Stimulated activated CD4-positive, alpha-beta T cell treated with anti-CD3 and anti-CD28 coated beads, Interleukin-12 subunit alpha, Interleukin-12 subunit beta, amount 100 ng/mL, for 48 hours (primary cell): ENCODE measurements at places on chromosomes 7 and 10.
A peak's percentile ranks its signal among the peaks of the same experiment; 100 is the strongest.

DNA sequence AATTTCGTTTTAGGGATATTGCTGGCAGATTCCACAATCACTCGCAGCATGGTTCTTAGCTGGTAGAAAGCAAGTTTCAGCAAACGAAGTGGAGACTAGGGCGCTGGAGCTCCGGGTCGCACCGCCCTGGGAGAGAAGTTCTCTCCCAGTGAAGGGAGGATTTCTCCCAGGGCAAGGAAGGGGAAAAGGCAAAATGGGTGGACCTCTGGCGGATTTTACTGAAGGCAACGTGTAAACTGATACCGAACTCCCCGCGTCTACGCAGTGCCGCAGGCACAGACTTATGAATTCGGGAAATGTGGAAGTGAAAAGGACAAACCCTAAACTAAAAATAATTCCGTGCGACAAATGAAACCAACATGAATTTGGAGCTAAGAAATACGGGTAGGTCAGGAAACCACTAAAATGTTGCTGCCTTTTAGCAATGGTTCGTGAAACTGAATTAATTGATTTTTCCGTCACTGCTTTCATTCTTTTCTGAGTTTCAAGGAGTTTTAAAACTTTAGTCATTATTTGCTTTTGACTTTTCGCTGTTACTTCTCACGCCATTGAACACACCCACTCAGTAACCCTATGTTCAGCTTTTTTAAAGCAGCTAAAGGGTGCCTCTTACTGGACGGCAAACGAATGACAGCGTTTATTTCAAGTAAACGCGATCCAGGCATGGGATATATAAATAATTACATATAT, at the start of gene MYOF:
MYOF (minus strand) TSS at position 190 of the 690 bp plus-strand sequence; CDS start at position 50, 140 bp downstream.
- peak; percentile 37 for DNase-seq

DNA sequence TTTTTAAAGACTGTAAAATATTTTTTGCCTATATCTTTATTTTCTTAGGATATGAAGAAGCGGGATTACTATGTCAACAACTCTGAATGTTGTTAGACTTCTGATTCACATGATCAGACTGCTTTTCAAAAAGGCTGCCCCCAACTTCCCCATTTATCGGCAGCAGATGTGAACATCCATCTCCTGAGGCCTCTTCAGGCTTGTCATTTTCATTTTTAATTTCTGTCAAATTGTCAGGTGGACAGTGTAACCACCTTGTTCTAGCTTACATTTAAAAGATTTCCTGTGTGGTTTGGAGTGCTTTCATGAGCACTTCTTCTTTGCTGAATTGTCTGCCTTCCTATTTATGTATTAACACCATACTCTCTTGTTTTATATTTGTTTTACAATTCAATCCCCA, 78.8 kb upstream of the GSDME start:
- DNase-seq = no peak

DNA sequence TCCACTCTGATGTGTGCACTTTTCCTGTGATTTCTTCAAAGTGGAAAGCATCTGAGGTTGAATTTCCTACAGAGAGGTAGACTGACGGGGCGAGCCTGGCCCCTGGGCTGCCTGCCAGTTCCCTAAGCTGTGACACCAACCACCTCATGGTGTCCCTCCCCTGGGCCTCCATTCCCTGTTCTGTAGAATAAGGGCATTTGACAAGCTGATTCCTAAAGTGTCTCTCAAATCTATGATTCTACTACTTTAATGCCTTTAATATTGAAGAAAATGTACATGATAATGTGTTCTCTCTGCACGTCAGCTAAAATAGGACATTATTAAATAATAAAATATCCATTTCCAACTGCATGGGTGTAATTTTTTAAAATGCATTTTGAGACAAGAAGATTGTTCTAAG, 105.1 kb downstream of the SEC61G start:
- no peak for DNase-seq

DNA sequence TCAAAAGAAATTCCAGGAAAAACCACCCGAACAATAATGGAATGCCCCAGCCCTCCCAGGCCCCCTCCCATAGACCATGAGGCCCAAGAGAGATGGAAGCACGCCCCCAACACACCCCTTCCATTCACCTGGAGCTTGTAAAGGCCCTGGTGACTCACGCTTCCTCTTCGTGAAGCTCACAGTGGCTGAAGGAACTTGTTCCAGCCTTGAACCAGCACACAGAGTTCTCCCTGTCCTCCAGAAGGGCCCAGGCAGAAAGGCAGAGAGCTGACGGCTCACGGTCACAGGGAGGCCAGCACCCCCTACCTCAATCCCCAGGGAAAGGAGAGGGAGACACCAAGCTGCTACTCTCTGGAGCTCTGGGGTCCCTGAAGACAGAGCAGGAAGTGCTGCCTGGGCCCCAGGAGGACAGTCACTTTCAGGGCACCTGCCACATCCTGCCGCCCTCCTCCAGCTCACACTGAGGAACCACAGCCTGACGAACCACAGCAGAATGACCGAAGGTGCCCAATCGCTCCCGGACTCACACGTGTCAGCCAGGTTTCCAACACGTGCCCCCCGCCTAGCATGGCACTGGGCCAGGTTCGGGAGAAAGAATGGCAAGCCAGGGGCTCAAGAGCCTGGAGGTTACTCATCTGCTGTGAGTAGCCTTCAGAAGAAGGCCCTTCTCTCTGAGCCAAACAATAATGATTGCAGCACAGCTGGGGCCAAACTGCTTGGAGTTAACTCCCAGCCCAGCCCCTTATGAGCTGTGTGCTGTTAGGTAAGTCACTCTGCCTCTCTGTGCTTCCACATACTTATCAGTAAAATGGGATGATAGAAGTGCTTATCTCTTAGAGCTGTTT, 52.8 kb downstream of the DLG5 start:
- DNase-seq = peak; percentile 39

GRCh38 chr10:20272608-20273007, 456.4 kb downstream of the PLXDC2 start:
- no peak for DNase-seq

- DNase-seq = no peak
Observed at GRCh38 chr10:11835061-11835460, 11.9 kb downstream of the PROSER2 start.

- no peak for DNase-seq
Observed at GRCh38 chr7:16419859-16420258, 1.5 kb downstream of the CRPPA start.

DNA sequence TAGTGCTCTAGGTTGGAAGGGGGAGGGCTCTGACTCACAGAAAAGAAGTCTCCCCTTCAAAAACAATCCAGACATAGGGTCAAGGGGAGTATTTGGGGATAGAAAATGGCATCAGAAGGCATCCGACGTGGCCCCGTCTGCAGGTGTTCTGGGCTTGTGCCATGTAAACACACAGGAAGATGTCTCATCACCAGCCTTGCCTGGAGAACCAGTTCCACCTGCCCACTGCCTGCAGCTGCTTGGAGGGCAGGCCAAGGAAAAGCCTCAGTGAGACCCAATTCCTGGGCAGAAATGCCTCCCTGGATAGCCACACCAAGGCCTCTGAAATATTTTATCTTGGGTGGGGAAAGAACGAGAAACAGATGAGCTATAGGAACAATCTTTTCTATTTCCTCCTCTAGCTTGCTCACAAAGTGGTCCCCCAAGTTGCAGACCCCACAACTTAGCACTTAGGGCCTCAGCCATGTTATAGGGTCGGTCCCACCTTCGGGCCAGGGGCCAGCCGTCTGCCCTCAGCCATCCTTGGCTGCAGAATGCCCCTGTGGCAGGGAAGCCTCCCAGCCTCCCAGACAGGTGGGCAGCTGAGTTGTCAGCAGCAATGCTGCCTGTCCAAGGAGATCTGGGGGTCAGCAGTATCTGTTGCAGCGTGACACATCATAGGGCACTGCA, 54.3 kb upstream of the ECHDC3 start:
- DNase-seq = no peak

DNA sequence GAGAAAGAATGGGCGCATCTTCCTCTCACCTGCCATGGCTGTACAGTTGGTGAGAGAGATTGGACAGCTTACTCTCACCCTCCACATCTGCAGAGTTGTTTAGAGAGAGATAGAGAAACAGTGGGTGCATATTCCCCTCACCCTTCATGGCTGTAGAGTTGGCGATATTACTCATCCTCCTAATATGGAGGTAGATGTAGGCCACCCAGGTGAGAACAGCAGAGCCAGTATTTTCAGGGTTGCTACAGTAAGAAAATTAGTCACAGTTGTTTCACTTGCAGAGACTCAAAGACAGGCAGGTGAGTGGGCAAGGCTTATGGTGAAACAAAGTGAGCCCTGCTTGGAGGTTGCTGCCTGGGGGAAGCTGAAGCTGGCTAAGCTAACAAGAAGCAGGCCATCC, 65.0 kb upstream of the PFKP start:
- peak; percentile 2 for DNase-seq

GRCh38 chr10:76899490-76899889, 738.1 kb downstream of the KCNMA1 start:
- no peak for DNase-seq
